ENCODE measurements at places on chromosomes 1 and 21. TPM values are rescaled to one million over a fixed set of nuclear protein-coding genes. Genes with fewer than 3 reads are reported as not detected.

ALPL gene
- not detected for polyA plus RNA-seq

GPR157 gene
- 0.56 TPM for polyA plus RNA-seq

PTPN7 gene
- 44.4 TPM for polyA plus RNA-seq

PLA2G2D gene
- polyA plus RNA-seq: not detected

FDPS gene
- polyA plus RNA-seq: 120 TPM

MEAF6 gene
- polyA plus RNA-seq: 184 TPM

PTPN22 gene
- polyA plus RNA-seq: 32.0 TPM

UTP25 gene
- polyA plus RNA-seq: 5.6 TPM

All from naive thymus-derived CD8-positive, alpha-beta T cell (primary cell).